ENCODE measurements at places on chromosomes 4 and X. TPM values are rescaled to one million over a fixed set of nuclear protein-coding genes. Genes with fewer than 3 reads are reported as not detected.

The RBM10 gene
- total RNA-seq: 71.6 TPM

The BEX4 gene
- 22.6 TPM for total RNA-seq

The CC2D2A gene
- not detected for total RNA-seq

The UGT2B15 gene
- not detected for total RNA-seq

The SRPX2 gene
- total RNA-seq: not detected

The GRXCR1 gene
- total RNA-seq: not detected

The ERCC6L gene
- total RNA-seq: 5.4 TPM

DNA sequence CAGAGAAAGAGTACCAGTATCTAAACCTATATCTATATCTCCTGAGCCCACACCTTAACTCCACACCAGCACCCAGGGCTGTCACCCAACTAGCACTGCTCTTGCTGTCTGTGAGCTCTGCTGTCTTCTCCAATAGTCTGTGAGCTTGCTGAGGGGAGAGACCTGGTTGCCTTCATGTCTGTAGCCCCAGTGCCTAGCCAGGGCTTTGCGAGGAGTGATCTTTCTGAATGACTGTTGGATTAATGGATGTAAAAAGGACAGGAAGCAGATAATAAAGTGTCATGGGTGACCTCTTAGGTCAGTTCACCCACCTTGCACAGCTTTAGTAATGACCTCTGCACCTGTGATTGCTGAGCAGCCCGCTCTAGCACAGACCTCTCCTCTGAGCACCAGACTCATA is 30.5 kb downstream of the CNGA2 start:
- no peak for DNase-seq

DNA sequence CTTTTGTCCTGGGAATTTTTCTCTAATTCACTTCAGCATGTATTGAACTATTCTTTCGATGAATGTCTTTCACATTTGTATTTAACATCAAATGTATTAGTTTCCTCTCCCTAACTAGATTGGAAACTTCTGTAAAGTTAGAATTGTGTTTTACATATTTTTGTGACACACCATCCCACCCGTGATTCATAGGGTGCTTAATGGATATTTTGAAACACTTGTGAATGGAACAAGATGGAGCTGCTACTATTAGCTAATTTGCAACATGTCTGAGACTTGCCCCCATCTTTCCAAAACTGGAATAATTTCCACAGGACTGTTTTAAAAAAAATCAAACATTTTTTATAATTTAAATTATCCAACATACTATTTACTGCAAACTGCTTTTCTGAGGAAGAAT is 30.2 kb upstream of the GNPDA2 start:
- no peak for DNase-seq

DNA sequence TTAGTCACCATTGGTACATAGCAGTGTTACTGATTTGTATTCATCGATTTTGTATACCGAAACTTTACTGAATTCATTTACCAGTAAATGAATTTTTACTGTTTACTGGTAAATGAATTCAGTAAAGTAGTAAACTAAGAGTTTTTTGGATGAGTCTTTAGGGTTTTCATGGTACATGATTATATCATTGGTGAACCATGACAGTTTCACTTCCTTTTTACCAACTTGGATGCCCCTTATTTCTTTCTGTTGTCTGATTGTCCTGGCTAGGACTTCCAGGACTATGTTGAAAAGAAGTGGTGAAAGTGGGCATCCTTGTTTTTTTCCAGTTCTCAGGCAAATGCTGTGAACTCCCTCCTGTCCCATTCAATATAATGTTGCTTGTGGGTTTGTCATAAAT is 494.9 kb downstream of the GALNTL6 start:
- no peak for DNase-seq

DNA sequence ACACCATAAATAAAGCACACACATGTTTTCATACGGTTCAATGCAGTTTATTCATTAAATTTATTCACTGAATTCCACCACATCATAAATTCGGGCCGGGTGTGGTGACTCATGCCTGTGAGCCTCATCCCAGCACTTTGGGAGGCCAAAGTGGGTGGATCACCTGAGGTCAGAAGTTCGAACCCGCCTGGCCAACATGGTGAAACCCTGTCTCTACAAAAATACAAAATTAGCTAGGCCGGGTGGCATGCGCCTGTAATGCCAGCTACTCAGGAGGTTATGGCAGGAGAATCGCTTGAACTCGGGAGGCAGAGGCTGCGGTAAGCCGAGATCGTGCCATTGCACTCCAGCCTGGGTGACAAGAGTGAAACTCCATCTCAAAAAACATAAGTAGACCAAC is 131.6 kb downstream of the PDS5A start:
- DNase-seq: no peak

DNA sequence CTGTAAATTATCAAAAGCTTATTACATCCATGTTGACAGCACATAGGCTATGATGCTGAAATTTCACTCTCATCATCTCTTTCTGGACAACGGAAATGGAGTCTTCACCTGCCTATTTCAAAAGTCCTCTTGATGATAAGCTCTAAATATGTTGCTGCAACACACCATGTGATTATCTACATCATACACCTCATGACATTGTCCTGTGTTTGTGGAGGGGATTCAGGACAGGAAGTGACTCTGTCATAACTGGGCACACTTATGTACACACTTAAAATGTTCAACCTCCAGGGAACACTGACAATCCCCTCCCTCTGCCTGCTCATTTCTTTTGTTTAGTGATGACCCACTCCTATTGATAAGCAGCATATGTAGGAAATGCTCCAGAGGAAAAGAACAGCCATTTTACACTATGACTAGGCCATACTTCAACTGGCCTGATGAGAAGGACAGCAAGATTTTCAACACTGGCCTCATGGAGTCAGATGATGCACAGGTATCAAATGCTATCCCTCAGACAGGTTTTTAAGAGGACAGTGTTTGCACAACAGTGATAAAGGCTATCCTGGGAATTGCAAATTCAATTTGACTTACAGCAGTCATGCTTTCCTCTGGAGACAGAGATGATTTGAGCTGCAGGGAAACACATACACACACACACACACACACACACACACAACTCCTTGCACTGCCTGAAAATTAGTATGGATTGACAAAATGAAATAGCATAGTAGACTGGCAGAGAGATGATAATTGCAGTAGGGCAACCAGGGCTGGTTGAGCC is 163.3 kb upstream of the RASGEF1B start:
- no peak for DNase-seq

DNA sequence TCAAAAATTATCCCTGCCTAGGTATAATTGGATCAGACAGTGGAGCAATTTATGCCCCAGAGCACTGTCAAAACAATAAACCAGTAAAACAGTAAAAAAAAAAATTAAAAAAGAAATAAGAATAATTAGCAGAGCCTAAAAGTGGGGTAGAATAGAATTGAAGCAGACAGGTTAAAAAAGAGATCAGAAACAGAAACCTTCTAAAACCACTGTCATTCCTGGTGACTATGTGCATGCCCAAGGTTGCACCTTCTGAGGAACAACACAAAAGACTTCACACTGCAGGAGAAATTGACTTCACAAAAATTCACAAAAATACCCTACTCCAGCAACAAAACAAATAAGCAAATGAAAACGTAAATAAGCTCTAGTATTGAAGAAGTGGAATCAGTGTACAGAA is 168.6 kb downstream of the SPANXA1 start:
- DNase-seq: no peak

GRCh38 chr4:105784761-105785160 is 76.2 kb downstream of the GSTCD start:
- DNase-seq: no peak

- no peak for DNase-seq
Measured at GRCh38 chr4:77431546-77431945, 174.1 kb upstream of the CXCL13 start.

- no peak for DNase-seq
Measured at GRCh38 chr4:69096111-69096656, at the start of gene UGT2B7. Gene UGT2B7, plus strand, starts transcription at chr4:69096474. Its CDS starts 47 bp downstream, at chr4:69096521.

DNA sequence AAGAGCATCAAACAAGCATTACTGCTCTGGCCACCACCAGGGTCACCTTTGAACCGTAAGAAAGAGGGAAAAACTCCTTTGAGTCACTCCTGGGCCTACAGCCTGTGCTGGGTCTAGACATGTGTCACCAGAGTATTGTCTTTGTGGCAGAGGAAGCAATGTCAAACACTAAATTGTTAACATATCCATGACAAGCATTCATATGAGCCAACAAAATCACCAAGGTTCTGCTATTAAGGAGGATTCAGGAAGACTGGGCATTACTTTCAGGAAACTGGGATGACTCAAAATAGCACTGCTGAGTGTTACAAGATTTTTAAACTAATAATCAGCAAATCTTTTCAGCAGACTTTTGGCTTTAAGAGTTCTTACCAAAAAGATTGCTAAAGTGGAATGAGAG is 28.1 kb downstream of the LGI2 start:
- no peak for DNase-seq

Measured in activated T-cell treated with anti-CD3 and anti-CD28 coated beads, Interleukin-2, amount 50 U/mL, for 72 hours (primary cell).